ENCODE measurements at places on chromosomes 12 and 14. TPM values are rescaled to one million over a fixed set of nuclear protein-coding genes. Genes with fewer than 3 reads are reported as not detected.

DNA sequence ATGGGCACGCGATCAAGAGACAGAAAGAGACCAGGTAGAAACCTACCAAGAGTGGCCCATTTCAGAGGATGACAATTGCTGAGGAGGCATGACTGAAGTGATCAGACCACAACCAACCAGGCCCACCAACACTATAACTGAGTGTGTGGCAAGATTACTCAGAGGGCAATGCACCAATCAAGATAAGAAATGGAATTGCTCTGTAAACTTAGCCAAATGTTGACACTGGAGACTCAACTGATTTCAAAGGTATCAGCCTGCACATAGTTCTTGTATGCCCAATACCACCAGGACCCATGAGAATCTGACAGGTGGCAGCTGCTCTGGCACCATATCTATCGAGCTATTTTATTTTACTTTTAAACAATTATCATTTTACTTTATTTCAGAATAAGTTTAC is 128.9 kb downstream of the FOXN3 start:
- peaks cover 13% of the 10 kb centered on the region for H3K4me1 ChIP-seq
- no peak overlapping the region for H3K4me3 ChIP-seq
- H3K27me3 ChIP-seq, result no peaks in the 10 kb centered on the region
- no peak overlapping the region for H3K27ac ChIP-seq
- no peak for DNase-seq
- peaks cover 4% of the 10 kb centered on the region for H3K36me3 ChIP-seq

Gene TBX3
- total RNA-seq, result 16.1 TPM

GRCh38 chr12:121013715-121014114 is 2.6 kb downstream of the C12orf43 start:
- no peak overlapping the region for H3K4me3 ChIP-seq
- peaks cover 27% of the 10 kb centered on the region for H3K36me3 ChIP-seq
- DNase-seq, result no peak

DNA sequence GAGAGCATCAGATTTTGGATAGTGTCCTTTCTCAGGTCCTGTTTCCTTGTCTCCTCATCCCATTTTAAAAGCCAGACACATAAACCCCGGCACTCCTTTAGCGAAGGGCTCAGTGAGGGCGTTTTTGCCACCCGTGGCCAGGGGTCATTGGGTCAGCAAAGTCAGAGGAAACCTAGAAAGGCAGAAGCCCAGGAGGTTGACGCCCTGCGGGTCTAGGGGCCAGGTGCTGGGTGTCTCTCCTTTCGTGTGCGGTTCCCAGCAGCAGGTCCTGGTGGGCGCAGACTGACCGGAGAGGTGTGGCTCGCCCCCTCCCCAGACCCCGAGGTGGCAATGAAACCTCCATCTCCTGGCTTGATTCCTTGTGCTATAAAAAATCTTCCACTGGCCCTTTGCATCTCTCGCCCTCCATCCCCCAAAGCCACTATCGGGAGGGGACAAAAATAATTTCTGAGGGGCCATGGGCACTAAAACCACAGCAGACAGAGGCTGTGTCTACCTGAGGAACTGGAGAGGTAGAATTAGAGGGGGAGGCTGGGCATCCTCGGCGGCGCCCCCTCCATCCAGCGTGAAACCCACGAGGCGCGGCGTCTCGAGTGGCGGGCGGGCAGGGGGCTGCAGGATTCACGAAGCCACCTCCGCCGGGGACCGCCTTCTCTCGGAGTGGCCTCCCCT is 858 bp upstream of the FRMD6 start:
- no peak for DNase-seq
- no peaks in the 10 kb centered on the region for H3K4me1 ChIP-seq
- peak overlapping the region; percentile 90 for H3K27ac ChIP-seq
- H3K4me3 ChIP-seq, result peak overlapping the region; percentile 92

DNA sequence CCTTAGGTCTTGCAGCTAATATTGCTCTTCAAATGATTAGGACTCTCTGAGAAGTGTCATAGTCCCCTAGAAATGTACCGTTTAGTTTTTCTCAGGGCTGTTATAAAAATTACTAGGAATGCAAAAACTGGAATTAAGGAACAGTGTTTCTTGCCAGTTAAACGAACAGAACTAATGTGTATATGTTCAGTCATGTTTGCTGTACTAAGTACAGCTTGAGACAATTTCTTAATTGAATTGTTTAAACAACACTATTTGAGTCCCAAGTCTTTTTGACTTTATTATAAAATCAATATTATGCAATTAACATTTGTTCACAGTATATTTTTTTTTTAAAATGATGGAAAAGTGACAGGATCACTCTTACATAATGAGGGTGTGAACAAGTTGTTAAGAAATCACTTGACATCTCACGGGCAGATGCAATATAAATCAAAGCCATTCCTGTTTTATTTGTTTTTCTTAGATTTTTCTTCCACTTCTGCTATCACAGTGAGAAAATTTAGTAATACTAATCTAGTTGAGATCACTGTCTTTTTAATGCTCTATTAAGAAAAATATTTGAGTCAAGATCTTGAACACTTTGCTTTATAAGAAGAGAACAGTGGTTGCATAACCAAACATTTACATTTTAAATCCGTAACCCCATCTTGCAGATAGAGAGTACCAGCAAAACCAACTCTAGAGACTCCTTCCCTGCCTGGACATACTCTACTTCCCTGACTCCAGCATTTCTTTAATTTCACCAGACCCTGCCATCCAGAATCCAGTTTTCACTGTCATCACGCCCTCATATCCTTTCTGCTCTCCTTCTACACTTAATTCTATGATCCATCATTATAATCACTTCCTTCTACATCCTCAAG is 140.7 kb upstream of the KITLG start:
- H3K4me1 ChIP-seq, result no peaks in the 10 kb centered on the region
- no peaks in the 10 kb centered on the region for H3K36me3 ChIP-seq
- H3K27me3 ChIP-seq, result no peaks in the 10 kb centered on the region
- H3K27ac ChIP-seq, result no peak overlapping the region
- no peak for DNase-seq

- H3K4me3 ChIP-seq, result no peak overlapping the region
- H3K27me3 ChIP-seq, result no peaks in the 10 kb centered on the region
- H3K4me1 ChIP-seq, result no peaks in the 10 kb centered on the region
- no peak for DNase-seq
- H3K27ac ChIP-seq, result no peak overlapping the region
- no peaks in the 10 kb centered on the region for H3K36me3 ChIP-seq
Observed at GRCh38 chr14:83664389-83664788, 1865.6 kb upstream of the FLRT2 start.

- no peaks in the 10 kb centered on the region for H3K27me3 ChIP-seq
- no peak for DNase-seq
- no peak overlapping the region for H3K27ac ChIP-seq
Observed at GRCh38 chr12:83224012-83224411, 537.3 kb downstream of the TMTC2 start.
